ENCODE measurements at places on chromosomes 4 and X.
A peak's percentile ranks its signal among the peaks of the same experiment; 100 is the strongest.

- DNase-seq, result no peak
These were observed 138.7 kb downstream of the CHRNA9 start for GRCh38 chr4:40473578-40474388.

DNA sequence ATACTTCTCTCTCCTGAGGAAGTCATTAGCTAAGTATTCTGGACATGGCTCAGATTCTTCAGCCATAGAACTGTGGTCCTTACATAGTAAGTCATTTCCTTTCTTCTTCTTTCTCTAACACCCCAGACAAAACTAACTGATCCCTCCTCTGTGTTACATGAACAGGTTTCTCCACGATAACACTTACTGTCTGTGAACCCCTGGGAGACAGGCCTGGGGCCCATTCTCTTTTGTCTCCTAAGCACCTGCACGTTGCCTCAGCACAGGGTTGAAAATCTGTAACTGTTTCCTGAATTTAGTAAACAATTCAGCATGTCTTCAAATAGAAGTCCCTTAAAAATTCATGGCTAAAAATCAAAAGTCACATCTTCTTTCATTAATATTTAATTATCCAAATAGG lies 24.7 kb downstream of the APBB2 start:
- peak; percentile 78 for DNase-seq

- DNase-seq, result no peak
These were observed 12.4 kb downstream of the PAQR3 start for GRCh38 chr4:78926826-78927225.

GRCh38 chrX:16633754-16634153 lies 16.2 kb upstream of the S100G start:
- DNase-seq, result no peak

DNA sequence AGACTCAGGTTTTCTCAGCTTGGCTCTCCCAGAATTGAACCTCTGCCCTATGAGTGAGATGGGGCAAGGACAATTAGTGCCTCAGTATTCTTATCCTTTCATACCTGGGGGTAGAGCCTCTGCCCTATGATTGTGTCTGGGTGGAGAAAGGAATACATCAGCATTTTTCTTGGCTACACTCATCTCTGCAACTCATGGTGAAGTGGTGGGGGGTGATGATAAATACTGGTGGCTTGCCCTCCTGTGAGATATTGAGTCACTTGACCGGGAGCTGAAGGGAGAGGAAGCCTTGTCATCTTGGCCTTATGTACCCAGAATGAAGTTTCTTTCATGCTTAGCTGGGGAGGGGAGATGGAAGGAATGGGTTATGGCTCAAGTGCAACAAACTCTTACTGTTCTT lies 71.3 kb upstream of the ENOX2 start:
- DNase-seq, result no peak

- no peak for DNase-seq
These were observed 21.8 kb downstream of the TXLNG start for GRCh38 chrX:16807976-16808542.
